PC-9 (cell line): ENCODE measurements at places on chromosomes 6 and 20. TPM values are rescaled to one million over a fixed set of nuclear protein-coding genes. Genes with fewer than 3 reads are reported as not detected.

LINC00237 gene
- not detected in 2 replicates for total RNA-seq

TREML2 gene
- not detected in 2 replicates for total RNA-seq

ATAT1 gene
- 15.1 and 29.4 TPM in 2 replicates for total RNA-seq

RRAGD gene
- total RNA-seq = 0.18 TPM in 1 of 2 replicates, not detected in the other

SPATA25 gene
- total RNA-seq = 5.2 and 6.3 TPM in 2 replicates

TAAR6 gene
- total RNA-seq = not detected in 2 replicates

SLC4A11 gene
- 46.1 and 57.8 TPM in 2 replicates for total RNA-seq

MBOAT1 gene
- 19.7 and 22.0 TPM in 2 replicates for total RNA-seq

PRSS16 gene
- 32.3 and 32.5 TPM in 2 replicates for total RNA-seq
